ENCODE measurements at places on chromosomes 3 and 15.

GRCh38 chr3:55902221-55902900 lies 415.3 kb upstream of the WNT5A start:
- DNase-seq, result no peak

- DNase-seq, result no peak
Measured at GRCh38 chr15:26126070-26126469, 262.9 kb upstream of the ATP10A start.

DNA sequence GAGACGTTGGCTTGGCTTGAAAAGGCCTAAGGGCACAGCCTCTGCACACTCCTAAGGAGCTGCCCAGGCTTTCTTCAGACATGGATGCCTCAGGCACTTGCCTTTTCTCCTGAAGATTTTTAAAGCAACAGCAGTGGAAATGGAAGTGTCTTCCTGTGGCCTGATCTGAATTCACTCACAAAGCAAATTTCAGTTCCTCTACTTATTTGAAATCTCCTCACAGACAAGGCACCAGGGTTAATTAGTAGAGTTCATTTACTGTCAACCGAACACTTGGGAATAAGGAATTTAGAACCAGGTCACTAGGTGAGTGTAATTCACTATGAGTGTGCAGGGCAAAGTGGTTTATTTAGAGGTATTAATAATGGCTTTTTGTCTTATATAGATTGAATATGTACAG lies 27.2 kb upstream of the DAZL start:
- DNase-seq, result no peak

DNA sequence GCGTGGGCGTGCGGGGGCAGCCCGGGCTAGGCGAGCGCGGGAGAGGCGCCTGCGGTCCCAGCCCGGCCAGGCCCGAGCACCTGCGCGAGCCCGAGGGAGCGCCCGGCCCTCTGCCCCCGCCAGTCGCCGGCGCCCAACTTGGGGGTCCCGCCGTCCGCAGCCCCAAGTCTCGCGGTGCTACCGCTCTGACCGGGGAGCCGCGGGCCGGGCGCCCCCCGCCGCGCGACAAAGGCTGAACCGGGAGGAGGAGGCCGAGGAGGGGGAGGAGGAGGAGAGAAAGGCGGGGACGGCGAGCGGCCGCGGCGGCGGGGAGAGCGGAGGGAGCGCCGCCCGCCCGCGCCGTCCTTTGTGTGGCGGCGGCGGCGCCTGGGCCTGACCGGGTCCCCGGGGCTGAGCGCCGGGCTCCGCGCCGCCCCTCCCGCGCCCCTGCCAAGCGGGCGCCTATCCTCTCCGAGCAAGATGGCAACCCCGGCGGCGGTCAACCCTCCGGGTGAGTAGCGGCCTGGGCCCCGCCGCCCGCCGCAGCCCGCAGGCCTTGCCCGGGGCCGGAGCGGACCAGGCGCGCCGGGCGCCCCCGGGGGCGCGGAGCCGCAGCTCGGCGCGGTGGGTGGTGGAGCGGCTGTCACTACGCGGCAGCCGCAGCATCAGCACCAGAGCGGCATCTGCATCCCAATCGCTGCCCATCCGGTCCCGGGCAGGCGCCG lies at the start of gene ARNT2:
ARNT2 (plus strand) TSS at position 326 of the 704 bp plus-strand sequence; CDS start at position 460, 134 bp downstream.
- DNase-seq, result no peak
